ENCODE measurements at places on chromosomes 16 and 17. TPM values are rescaled to one million over a fixed set of nuclear protein-coding genes. Genes with fewer than 3 reads are reported as not detected.

RNF166 gene
- total RNA-seq, result 7.8 TPM

GRCh38 chr17:42023524-42024349 is 3.8 kb downstream of the NKIRAS2 start:
- DNase-seq, result no peak

MYL4 gene
- total RNA-seq, result not detected

CACNG5 gene
- not detected for total RNA-seq

DNA sequence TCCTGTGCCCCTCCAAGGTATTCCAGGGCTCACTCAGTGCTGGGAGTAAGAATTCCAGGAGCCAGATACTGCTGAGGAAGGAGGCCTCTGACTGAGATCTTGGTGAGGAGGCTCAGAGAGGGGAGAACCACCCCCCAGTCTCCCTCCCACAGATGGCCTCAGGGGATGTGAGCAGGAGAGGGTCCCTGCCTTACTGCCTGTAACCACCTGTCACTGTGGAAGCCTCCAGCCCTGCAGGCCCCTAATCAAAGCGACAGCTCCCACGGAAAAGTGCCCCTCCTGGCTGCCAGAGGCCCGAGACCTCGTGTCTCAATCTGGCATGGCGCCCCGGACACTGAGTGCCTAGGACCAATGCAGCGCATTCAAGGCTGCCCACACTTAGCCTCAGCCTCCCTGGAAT is 7.7 kb upstream of the C17orf113 start:
- no peak for DNase-seq

GRCh38 chr17:32341141-32341856 is 674 bp downstream of the C17orf75 start:
- DNase-seq, result peak; percentile 38

DNA sequence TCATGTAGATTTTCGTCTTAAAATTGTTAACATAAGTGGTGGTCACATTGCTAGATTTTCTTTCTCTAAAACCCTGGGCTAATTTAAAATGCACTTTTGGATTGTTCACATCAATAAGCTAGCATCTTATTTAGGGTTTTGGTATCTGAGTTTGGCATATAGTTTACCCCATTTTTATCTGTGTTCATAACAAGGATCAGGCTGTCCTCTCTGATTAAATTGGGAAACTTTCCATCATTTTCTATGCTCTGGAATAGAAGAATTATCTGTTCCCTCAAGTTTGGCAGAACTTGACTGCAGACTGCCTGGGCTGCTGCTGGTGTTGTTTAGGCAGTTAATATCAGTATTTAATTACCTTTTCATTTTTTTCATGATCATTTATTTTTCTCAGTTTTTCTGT is 1.8 kb downstream of the SPECC1 start:
- DNase-seq, result no peak

KCNH4 gene
- not detected for total RNA-seq

NPIPB8 gene
- total RNA-seq, result 0.48 TPM

RNF227 gene
- total RNA-seq, result 2.3 TPM

Measured in foreskin keratinocyte (primary cell).